ENCODE measurements at places on chromosomes 3 and 15.

DNA sequence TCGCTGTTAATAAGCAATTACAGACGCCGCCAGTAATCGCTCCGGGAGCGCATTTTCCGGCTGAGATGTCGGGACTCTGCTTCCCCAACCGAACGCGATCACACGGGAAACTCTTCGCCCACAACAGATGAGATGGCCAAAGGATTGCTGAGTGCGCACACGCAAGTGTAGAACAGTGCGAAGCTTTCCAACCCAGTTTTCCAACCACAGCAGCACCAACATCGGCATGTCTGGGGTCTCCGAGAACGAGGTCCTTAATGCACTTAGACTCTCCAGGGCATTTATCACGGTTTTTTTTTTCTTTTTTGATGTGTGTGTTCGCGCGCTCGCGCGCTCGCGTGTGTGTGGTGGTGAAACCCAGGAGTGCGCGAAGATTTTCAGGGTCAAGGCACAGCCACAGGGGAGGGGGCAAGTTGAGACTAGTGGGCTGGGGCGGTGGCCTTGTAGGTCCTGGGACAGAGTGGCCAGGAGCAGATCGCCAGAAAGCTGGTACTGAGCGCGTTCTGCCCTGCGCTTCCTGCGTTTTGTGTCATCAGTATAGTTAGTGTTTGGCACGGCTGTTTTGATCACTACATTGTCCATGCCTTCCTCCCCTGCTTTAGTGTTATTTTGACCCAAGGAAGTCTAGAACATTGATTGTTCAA is 1.8 kb upstream of the EOMES start:
- DNase-seq = no peak

DNA sequence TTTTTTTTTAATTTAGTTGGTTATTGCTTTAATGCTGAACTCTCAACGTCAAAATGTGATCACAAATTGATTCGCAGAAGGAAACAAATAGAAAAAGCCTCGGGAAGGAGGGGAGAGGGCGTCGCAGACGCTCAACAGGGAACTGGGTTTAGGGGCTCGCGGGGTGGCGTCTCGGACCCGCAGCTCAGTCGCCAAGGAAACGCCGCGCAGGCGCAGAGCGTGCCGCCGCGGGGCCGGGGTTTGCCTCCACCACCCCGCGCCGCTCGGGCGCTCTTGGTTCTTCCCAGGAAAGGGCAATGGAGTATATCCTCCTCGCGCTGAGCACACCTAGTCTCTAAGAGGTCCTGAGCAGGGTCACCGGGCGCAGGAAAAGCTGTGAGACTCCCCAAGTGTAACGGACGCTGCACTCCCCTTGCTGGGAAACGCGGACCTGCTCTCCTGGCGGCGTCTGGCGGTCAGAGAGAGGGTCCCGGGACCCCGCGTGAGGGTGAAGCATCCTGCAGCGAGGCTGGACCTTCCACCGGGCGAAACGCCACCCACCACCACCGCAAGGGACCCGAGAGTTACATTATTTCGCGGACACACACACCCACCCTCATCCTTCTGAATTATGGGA is 753 bp downstream of the PLCH1 start:
- no peak for DNase-seq

GRCh38 chr15:71575474-71576045 is 234.8 kb upstream of the NR2E3 start:
- DNase-seq = no peak

GRCh38 chr3:55270976-55271375 is 216.1 kb downstream of the WNT5A start:
- DNase-seq = no peak

- DNase-seq = no peak
Measured at GRCh38 chr3:11536936-11537612, 106.6 kb downstream of the VGLL4 start.

DNA sequence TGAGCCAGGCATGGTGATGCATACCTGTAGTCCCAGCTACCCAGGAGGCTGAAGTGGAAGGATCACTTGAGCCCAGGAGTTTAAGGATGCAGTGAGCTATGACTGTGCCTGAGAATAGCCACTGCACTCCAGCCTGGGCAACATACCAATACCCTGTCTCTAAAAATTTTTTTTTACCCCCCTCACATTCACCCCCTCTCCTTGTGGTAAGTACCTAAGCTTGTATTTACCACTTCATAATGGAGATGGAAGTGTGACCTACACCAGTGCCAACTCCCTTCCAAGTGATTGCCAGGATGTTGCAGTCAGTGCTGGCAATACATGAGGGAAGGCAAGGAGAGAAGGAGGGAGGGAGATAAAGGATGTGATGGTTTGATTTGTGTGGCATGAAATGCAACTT is 84.2 kb downstream of the LRRC28 start:
- DNase-seq = no peak

GRCh38 chr3:87370007-87370406 is 93.6 kb upstream of the POU1F1 start:
- DNase-seq = no peak

GRCh38 chr3:57787867-57788623 is 31.9 kb downstream of the SLMAP start:
- DNase-seq = no peak

- DNase-seq = no peak
Measured at GRCh38 chr15:87047203-87047965, 967.7 kb downstream of the AGBL1 start.

GRCh38 chr15:96070636-96071035 is 259.9 kb upstream of the NR2F2 start:
- no peak for DNase-seq

- DNase-seq = no peak
Measured at GRCh38 chr3:136750897-136751315, 1.3 kb downstream of the STAG1 start.

DNA sequence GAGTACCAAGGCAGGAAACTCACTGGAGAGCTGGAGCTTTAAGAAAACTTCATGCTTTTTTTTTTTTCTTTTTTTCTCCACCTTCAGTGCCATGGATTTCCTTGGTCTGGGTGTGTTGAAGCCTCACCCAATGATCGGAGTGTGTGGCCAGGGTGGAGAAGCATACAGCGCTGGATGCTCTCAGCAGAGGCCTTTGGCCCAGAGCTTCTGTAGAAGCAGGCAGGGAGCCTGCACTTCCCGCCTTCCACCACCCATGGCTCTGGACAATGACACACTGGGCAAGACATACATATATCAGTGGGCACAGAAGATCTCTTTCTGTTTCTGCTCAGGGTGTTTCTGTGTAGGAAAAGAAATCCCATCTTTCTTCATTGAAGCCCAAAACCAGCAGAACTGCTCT is 55.8 kb upstream of the ACAD9 start:
- no peak for DNase-seq

GRCh38 chr3:14346642-14347041 is 55.8 kb upstream of the SLC6A6 start:
- no peak for DNase-seq

DNA sequence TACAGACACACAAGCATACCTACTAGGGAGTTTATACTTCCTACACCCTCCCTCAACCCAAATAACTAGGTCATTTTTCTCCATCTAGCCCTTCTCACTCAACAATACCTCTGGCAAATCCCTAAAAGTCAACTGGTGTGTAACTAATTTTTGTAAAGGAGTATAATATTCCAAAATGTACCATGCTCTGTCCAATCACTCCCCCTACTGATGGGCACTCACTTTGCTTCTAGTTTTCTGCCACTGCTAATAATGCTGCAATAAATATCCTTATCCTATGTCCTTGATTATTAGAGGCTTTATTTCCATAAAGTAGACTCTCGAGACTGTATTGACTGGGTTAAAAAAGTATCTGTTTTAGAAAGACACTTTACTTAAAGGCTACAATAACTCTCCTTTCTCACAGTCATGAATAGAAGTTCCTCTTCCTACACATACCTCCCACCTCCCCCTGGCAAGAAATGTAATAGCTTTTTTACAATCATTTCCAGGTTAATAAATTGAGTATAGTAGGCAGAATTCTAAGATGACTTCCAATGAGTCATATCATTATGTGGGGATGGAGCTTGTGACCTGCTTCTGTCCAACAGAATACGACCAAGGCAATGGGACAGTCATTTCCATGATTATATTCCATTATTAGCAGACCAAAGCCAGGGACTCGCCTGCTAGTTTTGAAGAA is 30.0 kb downstream of the SHQ1 start:
- DNase-seq = no peak

DNA sequence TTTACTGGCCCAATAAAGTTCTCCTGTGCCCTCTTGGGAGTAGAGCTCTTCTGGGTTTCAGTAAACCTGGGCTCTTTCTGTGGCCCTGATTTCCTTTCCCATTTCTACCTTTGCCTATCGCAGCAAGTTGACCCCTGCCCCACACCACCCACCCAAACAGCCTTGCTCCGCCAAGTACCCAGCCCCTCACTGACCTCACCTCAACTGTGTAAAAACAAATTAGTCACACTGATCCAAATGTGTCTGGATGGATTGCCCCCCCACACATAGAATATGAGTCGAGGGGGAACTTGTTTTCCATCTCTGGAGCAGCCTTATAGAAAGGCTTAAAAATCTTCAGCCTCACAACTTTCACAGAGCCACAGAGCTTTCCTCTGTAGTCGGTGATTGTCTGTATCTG is 28.6 kb upstream of the VEPH1 start:
- no peak for DNase-seq

DNA sequence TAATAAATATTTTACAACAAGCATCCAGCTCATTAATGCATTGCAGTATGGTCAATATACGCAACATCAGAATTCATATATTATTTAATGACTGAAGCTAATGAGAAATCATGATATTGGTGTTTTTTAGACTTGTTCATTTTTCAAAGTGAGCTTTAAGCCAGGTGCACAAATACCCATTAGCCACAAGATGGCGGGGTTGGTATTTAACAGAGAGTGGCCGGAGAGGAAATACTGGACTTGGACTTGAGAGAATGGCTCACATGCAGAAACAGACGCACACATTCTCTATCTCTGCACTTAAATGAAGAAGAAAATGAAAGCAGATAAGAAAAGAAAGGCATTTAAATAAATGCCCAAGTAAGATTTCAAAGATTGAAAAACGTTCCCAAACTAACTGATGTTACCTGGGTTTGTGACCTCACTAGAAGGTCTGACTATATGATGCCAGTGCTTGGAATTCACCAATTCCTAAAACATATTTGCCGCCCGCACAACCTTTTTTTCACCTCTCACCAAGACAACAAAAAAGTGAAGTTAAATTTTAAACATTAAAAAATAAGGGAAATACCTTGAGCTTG is 21.2 kb upstream of the CRBN start:
- DNase-seq = peak; percentile 13

- DNase-seq = no peak
Measured at GRCh38 chr3:150830094-150830681, 67.2 kb upstream of the SIAH2 start.

DNA sequence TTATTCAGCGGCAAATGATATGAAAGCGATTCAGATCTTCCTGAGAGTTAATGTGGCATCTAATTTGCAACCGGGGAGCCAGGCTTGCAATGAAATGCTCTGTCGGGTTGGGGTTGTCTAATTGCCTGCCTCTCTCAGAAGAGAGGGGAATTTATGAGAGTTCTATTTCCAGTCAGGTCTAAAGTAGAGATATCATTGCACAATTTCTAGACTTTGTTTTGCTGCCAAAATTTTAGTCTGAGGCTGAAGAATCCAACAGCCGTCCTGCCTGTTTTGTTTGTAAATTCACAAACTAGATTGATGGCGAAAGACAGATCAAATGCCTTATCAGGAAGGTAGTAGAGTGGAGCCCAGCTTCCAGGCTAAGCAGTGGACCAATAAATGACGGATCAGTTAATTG is 610 bp downstream of the LIPC start:
- no peak for DNase-seq

DNA sequence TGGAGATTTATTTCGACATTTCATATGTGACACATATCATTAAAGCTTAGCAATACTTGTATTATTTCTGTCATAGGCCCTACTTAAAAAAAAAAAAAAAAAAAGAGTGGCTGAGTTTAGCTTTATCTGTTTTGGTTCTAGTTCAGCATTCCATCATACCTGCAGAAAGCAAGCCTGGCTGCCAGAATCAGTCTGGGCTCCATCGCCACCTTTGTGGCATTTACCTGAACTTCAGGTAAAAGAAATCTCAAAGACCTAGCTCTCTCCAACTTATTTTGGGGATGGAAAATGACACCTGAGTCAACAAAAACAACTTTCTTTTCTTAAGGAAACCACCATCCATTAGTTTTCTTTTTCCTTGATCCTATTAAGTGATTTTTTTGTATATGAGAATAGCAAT is 82.1 kb downstream of the NEK10 start:
- no peak for DNase-seq

DNA sequence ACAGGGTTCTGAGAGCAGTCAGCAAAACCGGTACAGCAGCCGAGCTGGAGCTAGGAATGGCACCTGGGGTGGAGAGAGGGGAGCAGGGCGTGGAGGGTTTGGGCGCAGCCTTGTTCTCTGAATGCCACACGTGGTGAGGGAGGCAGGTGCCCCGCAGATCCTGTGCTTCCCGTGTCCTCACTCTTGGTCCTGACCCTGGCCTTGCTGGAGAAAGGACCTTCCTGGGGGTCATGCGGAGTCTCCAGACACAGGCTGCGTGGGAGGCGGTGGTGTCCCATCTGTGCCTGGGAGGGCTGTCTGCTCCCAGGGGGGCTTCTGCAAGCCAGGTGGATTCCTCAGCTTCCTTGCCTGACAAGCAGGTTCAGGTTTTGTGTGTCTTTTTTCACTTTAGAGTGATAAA is 244.7 kb upstream of the LYSMD4 start:
- no peak for DNase-seq

GRCh38 chr3:191139736-191140135 is 59.3 kb upstream of the OSTN start:
- no peak for DNase-seq

GRCh38 chr15:70493376-70493775 is 270.0 kb downstream of the UACA start:
- DNase-seq = no peak

- DNase-seq = no peak
Measured at GRCh38 chr3:23548706-23549105, 257.0 kb upstream of the UBE2E1 start.

DNA sequence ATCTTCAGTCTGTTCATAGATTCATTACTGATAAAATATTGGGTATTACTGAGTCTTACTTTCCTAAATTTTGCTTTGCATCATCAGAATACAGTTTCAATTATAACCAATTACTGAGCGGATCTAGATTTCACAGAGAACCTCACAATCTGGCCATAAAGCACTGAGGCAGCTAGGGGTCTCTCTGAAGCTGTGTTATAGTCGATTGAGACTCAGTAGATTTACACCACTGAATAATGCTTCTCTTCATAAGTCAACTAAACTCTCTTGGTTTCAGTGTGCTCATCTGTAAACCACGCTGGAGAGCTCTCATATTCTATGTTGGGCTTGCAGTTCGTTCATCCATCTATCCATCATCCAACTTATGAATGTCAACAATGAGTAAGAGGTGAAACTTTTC is 180.6 kb downstream of the GREM1 start:
- DNase-seq = no peak

- DNase-seq = no peak
Measured at GRCh38 chr15:72962054-72962702, 90.1 kb upstream of the NEO1 start.

- no peak for DNase-seq
Measured at GRCh38 chr15:71044006-71044405, 71.3 kb upstream of the THSD4 start.

- no peak for DNase-seq
Measured at GRCh38 chr15:49624056-49624455, 3.2 kb downstream of the DTWD1 start.

- no peak for DNase-seq
Measured at GRCh38 chr3:182962166-182962565, 18.2 kb downstream of the DCUN1D1 start.

- DNase-seq = no peak
Measured at GRCh38 chr3:175093748-175094147, 234.6 kb downstream of the NAALADL2 start.

All from iPS DF 6.9 (cell line).